ENCODE measurements at places on chromosomes 2 and 18.
A peak's percentile ranks its signal among the peaks of the same experiment; 100 is the strongest.

GRCh38 chr2:86490245-86490644 is 49.1 kb downstream of the KDM3A start:
- DNase-seq = no peak

- no peak for DNase-seq
These were observed 21.2 kb upstream of the VWA3B start for GRCh38 chr2:98065808-98066207.

GRCh38 chr2:73004466-73004865 is 67.0 kb downstream of the SFXN5 start:
- DNase-seq = no peak

DNA sequence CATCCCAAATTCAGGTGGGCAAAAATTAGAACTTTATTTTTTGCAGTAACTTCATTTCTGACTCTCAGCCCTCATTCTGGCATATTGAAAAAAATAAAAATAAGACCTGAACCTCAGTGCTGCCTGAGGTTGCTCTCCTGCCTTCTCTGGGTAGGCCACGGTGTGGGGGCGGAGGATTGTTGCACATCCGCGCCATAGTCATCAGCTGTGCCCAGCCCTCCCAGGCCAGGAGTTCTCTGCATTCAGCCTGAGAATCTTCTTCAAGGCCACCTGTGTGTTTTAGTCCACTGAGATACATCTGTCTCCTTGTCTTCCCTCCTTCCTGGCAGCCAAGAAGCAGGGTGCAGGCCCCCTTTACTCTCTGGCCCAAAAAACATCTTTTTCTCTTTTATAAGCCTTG is 94.7 kb downstream of the ARMC9 start:
- DNase-seq = no peak

DNA sequence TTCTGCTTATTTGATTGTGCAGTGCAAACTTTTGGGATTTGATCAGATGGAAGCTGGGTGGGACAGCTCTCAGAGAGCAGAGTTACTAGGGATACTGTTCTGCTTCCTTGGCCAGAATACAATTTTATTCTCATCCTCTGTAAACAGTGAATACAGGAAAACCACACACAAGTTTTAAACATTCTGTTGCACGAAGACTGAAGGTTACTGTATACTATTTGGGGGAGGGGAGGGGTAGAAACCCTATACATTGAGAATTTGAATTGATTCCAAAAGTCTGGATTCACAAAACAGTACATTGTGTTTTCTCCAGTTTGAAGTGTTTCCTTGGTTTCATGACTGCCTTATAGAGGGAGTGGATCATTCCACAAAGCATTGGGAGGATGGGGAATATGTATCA is 149.9 kb downstream of the SETBP1 start:
- no peak for DNase-seq

GRCh38 chr2:217074576-217075255 is 214.9 kb upstream of the TNP1 start:
- DNase-seq = no peak

GRCh38 chr2:29921560-29921915 is at the start of gene ALK:
ALK (minus strand) TSS chr2:29921586; CDS start chr2:29920659, 927 bp downstream.
- peak; percentile 22 for DNase-seq

DNA sequence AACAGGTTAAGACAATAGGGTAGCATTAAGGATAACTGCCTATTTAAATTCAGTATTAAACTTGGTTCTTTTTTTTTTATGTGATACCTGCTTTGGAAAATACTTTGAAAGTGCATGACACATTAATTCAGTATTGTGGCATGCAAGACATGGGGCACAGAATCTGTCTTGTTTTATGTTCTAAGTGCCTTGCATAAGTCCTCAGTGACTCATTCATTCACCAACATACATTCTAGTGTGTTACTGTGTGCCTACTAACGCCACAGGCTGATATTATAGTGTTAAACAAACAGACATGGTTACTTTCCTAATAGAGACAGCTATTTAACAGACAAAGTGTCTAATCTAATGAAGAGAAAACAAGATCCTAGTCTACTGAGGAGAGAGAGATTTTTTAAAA is 91.7 kb downstream of the GCA start:
- DNase-seq = no peak

GRCh38 chr2:119744335-119744939 is 15.3 kb upstream of the PTPN4 start:
- no peak for DNase-seq

DNA sequence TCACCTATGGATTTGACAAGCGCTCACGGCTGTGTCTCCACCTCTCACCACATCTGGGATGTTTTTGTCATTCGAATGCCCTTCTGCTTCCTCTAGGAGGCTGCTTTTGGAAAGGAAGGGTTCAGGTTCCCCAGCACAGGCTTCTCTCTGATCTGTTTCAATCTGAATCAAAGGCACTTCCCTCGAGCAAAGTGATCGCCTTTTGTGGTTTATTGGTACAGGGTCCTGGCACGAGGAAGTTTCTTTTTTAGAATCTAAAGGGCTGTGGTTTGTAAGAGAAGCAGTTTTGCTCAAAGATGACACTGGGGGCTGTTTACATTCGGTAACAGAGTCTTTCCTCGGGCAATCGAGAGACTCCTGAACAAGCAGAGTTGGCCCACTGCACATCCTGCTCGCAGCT is 145.0 kb downstream of the DAW1 start:
- no peak for DNase-seq

GRCh38 chr2:169909376-169909775 is 82.1 kb downstream of the UBR3 start:
- no peak for DNase-seq

GRCh38 chr2:54522624-54523281 is 66.6 kb downstream of the SPTBN1 start:
- DNase-seq = peak; percentile 37

GRCh38 chr2:50004667-50005066 is 850.4 kb upstream of the FSHR start:
- DNase-seq = no peak

- DNase-seq = no peak
These were observed 43.0 kb downstream of the MEMO1 start for GRCh38 chr2:31967790-31968189.

DNA sequence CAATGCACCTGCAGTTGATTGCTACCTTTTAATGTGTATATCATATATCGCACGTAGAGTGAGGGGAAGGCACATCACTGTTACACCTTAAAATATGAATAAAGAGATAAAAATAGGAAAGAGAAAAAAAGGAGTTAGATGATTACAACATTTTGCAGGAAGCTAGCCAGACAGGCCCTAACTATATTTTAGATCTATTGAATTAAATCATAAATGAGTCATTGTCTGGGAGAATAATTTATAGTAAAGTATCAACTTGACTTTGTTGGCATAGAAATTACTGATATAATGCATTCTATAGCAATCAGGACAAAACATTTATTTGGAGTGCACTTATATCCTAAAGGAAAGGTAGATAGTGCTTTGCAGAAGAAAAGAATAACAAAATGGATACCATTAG is 384.9 kb upstream of the NXPH2 start:
- DNase-seq = no peak

DNA sequence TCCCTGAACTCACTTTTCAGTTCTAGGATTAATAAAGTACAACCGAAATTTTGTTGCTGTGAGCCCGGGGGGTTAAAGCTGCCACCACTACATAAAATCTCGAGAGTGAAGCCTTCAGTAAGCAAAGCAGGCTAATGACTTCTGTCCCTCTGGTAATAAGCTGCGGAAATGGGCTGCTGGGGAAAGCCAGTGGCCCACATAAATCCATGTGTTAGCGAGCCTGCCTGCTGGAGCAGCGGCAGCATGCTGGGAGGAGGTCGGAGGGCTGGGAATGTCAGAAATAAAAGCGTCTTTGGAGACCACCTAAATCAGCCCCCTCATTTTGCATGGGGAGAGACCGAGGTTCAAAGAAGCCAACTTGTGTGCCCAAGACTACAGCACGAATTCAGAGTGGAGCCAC is 371.7 kb downstream of the TNS1 start:
- DNase-seq = no peak

DNA sequence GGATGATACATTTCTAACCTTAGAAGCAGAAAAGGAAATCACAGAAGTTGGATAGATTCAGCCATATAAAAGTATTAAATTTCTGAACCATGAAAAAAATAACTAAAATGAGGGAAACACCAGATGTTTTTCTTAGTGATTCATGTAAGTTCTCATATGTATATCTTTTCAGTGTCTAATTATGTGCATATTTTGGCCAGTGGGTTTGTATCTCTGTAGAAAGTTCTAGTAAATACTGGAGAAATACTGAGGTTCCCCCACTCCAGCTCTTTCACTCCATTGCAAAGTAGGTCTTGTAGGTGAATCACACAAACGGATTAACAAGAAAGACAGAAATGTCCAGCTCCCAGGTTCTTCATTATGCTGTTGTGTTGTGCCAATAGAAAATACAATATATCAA is 222.3 kb downstream of the NEDD4L start:
- no peak for DNase-seq

DNA sequence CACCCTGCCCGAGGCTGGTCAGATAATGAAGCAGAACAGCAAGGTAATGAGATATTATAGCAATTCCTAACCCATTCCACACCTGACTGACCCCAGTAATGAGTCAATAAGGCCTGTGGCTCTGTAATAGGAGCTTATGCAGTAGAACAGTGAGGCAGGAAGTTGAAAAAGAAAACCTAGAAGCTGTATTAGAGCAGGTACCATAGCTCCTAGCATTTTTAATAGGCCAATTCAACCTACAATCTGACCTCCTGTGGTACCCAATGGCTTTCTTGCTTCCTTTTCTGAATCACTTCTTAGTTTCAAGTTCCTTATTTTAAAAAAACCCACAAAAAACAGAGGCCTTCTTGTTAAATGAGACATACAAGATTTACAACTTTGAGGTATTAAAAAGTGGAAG is 43.6 kb upstream of the MAP2 start:
- no peak for DNase-seq

- DNase-seq = no peak
These were observed 2.8 kb downstream of the PCBP1 start for GRCh38 chr2:70089983-70090525.

GRCh38 chr18:13173578-13174145 is 44.9 kb upstream of the LDLRAD4 start:
- no peak for DNase-seq

DNA sequence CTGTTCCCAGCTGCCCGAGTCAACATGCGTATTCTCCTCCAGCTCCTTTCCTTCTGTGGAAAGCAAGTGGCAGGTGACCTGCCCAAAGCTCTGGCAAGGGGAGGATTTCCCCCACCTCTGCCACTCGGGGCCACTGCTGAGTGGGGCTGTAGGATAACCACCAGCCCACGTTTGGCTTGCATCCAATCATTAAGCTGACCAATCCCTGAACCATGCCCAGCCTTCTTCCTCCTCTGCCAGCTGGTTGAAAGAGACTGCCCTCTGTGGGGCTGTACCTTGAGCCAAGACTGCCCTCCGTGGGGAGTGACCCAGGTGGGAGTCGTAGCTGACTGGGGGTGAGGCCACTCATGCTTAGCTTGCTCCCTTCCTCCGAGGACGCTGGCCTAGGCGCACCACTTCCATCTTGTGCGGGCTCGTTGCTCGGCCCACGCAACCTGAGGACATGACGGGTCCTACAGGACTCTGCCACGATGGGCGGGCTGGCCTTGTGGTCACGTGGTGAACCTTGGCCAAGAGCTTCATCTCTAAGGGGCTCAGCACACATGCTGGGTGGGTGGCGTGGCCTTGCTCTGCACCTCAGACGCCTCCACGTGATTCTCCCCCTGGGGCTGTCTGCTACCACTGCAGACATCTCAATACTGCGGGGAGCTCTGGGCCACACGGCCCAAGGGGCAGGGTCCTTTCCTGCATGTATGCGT is 112.1 kb downstream of the NDUFA10 start:
- no peak for DNase-seq
